ENCODE measurements at places on chromosomes 7 and 10.

DNA sequence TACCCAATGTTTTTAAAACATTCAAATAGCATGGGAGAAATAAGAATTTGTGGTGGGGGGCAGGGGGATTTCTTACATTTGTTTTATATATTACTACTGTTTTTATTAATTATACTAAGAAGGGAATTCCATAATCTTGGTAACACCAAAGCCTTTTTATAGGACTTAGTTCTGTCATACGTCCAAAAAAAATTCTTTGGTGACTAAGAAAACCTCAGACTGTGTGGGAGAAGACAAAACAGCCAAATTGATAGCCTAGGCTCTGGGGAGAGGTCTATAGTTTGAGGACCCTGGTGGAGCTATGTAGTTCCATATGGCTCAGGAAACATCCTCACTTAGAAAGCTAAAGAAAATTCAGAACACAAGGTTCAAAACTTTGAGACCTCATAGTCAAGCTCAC, 23.4 kb downstream of the ACSM6 start:
- no peak for DNase-seq

DNA sequence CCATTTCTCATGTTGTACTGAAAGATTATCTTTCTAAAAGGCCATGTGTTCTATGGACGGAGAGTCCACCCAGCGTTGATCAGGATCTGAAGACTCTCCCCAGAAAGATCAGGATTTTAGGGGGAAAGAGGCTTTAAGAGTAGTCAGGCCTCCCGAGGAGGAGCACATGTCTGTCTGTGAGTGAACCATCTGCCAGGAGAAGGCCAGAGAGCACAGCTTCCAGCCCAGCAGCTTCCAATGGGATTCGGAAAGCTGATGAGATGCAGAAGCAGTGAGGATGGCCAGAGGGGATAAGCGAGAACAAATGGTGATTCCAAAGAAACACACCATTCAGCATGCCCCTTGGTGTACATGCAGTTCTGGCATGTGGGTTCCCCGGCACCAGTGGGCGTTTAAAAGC, 88.5 kb upstream of the TCERG1L start:
- no peak for DNase-seq

- DNase-seq = no peak
Measured at GRCh38 chr10:103929381-103929921, 11.5 kb upstream of the STN1 start.

DNA sequence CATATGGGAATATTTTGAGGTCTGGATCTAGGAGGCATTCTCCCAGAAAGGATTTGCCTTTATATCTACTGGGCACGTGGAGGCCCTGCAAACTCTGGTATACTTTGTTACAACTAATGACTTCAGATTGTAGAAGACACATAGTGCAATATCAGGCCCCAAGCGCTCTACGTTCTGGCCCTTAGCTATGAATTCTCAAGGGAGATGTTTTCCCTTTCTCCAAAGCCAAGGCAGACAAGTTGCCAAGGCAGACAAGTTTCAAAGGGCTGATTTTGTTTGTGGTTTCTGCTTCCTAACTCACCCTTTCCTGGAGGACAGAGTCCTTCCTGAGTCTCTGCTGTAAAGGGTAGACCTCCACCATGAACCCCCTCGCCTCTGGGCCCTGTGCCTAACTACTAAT, 99.4 kb upstream of the CTTNBP2 start:
- DNase-seq = no peak

GRCh38 chr7:138167222-138167621, 91.0 kb downstream of the AKR1D1 start:
- no peak for DNase-seq

GRCh38 chr7:129212126-129212525, 12.7 kb upstream of the AHCYL2 start:
- DNase-seq = no peak

DNA sequence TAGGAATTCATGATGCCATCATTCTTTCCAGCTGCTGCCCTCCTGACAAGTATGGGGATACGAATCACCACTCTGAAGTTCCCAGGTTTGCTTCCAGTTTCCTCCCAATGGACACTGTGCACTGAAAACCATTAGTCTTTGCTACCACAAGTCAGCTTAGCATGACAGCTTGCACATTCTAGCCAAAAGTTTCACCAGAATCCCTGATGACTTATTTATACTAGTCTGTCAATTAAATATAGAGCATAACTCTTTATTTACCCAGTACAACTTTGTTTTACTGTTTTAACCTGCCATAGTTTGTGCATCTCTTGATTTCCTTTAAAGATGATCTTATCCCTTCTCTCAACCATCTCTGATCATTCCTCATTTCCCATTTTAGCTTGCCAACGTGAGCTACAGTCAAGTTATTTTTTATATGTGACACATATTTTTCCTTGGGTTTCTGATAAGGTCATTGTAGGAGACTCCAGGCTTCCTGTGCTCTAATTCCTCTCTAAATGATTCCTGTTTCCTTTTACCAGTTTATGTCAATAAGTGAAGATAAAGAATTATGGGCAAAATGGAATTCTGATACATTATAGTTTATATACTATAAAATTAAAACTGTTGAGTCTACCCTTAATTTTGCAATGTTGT, 167.5 kb upstream of the MEOX2 start:
- no peak for DNase-seq

DNA sequence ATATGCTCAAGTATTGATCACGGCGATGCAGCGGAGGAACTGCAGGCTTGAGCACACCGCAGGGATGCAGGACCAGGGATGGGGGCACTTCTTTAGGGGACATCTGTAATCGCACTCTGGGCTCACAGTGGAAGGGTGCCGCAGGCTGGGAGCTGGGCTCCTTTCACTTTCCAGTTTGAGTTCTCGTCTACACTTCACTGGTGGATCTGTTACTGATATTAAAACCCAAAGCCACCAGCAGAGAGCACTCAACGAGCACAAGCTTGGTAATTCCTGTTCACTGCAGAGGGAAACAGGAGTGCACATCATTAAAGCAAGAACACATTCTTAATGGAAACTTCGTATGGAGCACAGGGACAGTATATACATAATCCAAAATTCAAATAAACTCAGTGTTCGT, 91.3 kb downstream of the PARD3 start:
- no peak for DNase-seq

- no peak for DNase-seq
Measured at GRCh38 chr7:23405240-23405618, 65.1 kb downstream of the IGF2BP3 start.

DNA sequence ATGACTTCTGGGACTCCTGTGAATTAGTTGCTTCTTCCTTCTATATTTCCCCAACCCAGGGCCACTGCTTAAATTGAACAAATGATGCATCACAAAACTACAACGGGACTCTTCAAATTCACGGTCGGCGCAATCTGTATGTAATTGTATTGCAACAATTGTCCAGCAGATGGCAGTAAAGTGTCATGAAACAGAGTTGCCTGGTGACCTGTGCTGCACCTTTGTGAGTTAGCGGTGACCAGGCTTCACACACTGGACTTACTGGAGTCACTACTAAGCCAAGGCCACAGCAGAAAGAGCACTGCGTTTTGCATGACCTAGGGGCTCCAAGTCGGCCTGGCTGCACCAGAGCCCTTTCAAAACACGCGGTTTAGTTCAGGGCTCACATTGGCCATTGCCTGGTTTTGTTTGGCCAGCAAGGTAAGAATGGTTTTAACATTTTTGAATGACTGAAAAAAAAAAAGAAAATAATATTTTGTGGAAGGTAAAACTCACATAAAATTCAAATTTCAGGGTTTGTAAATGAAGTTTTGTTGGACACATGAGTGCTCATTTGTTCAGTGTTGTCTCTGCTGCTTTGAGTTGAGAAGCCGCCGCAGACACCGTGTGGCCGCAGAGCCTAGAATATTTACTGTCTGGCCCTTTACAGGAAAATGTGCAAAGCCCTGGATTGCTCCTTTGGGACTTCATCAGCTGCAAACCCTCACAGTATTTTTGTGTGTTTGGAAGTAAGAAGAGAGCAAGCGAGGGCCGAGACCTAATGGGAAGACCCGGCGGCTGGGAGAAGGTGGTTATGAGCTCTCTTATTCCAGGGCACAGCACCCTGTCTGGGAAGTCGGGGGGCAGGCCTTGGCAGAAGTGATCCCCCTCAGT, 23.2 kb upstream of the ZNF32 start:
- DNase-seq = no peak

DNA sequence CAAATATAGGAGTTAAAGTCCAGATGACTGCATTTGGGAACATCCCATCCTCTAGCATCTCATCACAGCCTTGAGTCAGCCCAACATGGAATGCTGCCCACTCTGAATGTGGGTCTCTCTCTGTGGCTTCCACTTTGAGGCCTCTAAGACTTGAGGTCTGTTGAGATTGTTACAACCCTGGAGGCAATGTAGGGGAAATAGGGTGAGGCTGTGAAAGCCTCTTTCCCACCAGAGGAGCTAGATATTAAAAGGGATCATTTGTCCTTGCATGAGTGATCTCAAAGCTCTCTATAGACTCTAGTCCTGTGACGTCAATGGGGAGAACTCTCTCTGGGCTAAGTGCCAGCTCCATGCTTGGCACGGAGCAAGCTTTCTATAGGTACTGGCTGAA, 6.4 kb upstream of the GOLGA7B start:
- DNase-seq = no peak

- DNase-seq = peak; percentile 36
Measured at GRCh38 chr7:148940702-148941597, 56.9 kb upstream of the EZH2 start.

DNA sequence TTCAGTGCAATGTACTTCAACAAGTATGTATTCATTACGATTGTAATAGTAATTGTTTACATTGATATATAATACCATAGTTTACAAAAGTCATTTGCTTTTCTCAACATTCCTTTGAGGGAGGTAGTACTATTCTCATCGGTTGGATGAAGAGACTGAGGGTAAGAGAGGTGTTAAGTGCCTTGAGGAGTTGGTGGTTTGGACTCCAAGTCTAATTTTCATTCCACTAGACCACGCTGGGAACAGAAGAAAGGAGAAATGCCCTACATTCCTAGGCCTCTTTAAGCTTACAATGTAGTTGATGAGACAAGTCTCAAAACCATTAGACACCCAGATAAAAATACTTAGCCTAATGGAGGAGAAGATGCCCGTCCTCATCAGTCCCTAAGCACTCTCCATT, 28.6 kb downstream of the CDK1 start:
- DNase-seq = no peak

- no peak for DNase-seq
Measured at GRCh38 chr10:82535457-82535856, 660.5 kb downstream of the NRG3 start.

DNA sequence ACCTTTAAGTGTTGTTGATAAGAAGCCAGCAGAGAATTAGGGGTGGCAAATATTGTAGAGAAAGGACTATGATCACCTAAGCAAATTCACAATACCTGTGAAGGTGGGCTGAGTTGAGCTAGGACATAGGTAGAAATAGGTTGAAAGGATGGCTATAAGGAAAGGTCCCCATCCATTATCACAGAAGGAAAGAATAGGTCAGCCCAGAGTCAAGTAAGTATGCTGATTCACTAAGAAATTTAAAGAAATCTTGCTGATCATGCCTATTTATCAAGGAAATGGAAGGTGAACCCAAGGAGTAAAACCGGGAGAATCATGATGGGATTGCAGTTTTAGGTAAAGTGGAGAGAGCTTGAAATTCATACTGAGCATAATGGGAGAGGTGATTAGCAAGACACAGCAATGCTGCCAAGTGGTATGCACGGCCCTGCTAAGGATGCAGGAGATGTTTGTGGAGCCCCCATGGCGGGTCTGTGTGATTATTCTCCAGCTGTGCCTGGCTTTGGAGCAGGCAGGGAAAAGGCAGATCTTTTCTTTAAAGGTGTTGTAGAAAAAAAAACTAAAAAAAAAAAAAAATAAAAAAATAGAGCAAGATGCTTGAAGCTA, 399.4 kb downstream of the PLXDC2 start:
- DNase-seq = no peak

DNA sequence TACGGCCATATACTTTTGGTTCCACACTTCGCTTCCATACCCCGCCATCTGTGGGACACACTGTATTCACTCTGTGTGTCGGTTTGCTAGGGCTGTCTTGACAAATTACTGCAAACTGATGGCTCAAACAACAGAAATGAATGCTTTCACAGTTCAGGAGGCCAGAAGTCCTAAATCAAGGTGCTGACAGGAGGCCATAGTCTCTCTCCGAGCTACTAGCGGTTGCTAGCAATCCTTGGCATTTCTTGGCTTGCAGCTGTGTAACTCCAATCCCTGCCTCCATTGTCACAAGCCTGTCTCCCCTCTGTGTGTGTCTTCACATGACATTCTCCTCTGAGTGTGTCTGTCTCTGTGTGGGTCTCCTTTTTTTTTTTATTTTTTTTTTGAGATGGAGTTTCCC, 28.9 kb upstream of the BMPR1A start:
- DNase-seq = no peak

DNA sequence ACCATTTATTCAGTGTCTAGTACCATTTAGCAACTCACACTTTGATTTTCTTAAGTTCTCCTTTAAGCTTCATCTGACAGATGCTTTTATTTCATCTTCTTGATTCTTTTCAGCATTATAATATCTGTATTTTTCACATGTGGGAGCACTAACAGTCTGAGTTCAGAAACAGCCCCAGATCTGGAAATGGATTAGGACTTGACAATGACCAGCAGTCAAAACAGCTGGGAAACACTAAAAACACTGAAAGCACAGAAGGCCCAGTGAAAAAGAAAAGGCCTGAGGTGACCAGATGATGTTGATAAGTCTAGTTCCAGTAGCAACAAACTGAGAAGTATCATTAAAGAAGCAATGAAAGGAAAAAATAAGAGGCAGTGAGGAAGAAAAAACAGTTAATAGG, 304.7 kb upstream of the MYO3A start:
- DNase-seq = no peak

- DNase-seq = no peak
Measured at GRCh38 chr10:124097883-124098282, 4.5 kb upstream of the CHST15 start.

- DNase-seq = no peak
Measured at GRCh38 chr10:20100171-20100570, 283.9 kb downstream of the PLXDC2 start.

GRCh38 chr10:100827819-100828737, 82.7 kb downstream of the PAX2 start:
- no peak for DNase-seq

GRCh38 chr10:88875081-88875480, 5.0 kb upstream of the STAMBPL1 start:
- no peak for DNase-seq

- DNase-seq = no peak
Measured at GRCh38 chr7:55142919-55143600, 124.2 kb downstream of the EGFR start.

DNA sequence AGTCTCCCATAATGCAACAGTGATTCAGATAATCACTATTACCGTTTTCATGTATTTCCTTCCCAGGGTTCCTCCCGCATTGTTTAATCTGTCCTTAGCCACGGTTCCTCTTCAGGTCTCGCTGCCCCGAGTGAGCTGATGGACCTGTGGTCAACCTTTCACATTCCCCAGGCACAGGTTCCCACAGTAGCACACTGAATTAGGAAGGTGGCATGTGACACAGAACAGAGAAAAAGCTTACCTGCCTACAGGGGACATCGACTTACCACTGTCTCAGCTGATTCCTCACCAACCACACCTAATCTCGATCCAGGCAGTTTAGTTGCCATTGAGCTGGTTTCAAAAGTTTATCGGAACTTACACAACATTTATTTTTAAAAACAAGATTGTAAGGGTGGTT, 72.2 kb downstream of the MTURN start:
- DNase-seq = no peak

Data from stimulated activated CD8-positive, alpha-beta memory T cell treated with anti-CD3 and anti-CD28 coated beads, Interleukin-2, amount 100 ng/mL, for 48 hours (primary cell).